ENCODE measurements at places on chromosomes 5 and 9.

- no peak for DNase-seq
These were observed 189.8 kb upstream of the TRIM32 start for GRCh38 chr9:116497095-116497890.

GRCh38 chr9:37229882-37230482, 109.6 kb downstream of the ZCCHC7 start:
- DNase-seq: no peak

DNA sequence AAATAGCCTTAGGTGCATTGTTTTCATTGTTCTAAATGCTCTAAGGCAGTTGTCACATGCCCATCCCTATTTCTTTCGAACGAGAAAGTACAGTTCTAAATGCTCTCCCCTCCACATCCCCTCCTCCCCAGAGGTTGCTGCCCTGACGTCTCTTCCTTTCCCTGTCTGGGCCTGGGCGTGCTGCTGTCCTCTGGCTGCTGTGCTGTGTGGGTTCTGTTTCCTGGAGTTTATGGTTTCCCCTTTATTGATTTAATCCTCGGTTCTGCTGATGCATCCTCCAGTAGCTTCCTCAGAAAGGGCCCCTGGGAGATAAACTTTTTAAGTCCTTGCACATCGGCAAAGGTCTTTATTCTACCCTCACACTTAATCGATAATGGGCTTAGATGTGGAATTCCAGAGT, 48.8 kb downstream of the MVB12B start:
- no peak for DNase-seq

- peak; percentile 83 for DNase-seq
These were observed 151.4 kb downstream of the HSD17B3 start for GRCh38 chr9:96150324-96151227.

DNA sequence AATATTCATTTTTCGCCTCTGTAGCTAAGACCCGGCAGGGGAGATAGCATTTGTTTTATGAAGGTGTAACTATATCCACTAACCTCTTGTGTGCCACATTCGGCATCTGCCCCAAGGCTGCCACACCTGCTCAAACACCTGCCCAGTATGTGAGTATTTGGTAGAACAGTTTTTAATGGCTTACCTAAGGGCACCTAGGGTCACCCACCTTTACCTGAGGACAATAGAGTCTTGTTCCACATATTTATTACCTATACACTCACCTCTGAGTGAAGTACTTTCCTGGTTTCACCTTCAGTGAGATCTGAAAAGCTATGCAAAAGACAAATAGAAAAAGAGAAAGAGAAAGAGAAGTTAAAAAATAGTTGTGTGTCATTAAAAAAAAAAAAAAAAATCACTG, 68.0 kb upstream of the PIP5K1B start:
- no peak for DNase-seq

DNA sequence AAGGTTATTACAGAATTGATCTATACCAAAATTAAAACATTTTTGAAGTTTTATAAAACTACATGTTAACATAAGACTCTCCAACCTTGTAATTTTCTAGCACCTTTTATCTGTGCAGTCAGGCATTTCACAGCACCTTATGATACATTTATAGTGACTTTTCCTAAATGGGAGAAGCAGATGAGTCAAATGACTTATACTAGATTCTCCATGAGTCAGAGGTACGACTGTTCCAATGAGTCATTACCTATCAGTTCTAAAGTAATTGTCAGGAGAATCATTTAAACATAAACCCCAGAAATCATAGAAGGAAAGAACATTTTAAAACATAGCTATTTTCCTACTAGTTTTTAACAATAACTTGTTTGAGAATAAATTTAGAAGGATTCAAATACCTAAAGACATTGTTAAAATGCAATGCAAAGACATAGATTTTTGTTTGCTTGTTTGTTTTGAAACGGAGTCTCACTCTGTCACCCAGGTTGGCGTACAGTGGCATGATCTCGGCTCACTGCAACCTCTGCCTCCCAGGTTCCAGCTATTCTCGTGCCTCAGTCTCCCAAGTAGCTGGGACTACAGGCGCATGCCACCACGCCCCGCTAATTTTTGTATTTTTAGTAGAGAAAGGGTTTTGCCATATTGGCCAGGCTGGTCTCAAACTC, 34.7 kb upstream of the DMXL1 start:
- DNase-seq: no peak

DNA sequence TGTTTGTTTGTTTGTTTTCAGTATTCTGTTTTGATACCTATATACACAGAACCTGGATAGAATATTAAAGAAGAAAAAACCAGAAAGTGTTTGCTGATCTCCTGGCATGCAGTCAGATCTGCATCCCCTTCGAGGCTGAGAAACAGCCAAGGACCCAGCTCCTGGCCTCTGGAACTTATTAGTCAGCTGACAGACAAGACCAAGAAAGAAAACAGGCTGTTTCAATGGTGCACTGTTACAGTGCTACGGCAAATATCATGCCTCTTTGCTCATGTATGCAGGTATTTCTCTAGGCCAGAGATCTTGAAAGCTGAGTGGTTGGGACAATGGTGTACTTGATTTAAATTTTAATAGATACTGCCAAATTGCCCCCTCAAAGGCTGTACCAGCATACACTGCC, 95.0 kb downstream of the C5orf15 start:
- DNase-seq: no peak

DNA sequence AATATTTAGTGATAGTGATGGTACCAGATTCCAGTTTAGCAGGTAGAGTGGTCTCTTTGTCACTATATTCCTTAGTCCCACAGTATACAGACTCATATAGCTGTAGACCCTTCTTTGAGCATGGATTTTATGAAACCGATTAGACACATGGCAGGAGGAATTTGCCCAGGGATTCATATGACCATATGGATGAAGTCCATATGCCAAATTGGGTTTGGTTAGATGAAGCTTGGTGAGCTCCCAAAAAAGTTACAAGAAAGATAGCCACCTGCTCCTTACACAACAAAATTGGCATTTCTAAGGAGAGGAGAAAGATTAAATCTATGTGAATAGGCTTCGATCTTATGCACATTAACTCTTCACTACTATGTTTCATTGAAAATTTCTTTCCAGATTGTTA, 211.4 kb downstream of the CWC27 start:
- DNase-seq: no peak

DNA sequence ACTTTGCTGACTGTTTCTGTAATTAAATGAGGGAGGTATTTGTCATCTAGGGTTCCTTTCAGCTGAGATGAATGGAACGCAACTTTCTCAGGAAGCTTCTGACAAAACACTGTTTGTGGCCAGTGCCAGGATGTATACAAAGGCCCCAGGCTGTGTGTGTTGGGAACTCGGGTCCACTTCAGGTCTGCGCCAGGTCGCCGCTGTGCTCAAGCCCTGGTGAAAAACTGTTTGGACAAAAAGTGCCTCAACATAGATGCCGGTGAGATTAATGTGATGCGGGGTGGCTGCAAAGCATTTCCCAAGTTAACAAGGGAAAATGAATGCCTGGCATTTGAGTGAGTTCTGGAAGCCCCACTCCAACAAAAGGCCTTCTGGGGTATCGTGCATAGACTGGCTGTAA, 156.4 kb downstream of the GABBR2 start:
- DNase-seq: no peak

DNA sequence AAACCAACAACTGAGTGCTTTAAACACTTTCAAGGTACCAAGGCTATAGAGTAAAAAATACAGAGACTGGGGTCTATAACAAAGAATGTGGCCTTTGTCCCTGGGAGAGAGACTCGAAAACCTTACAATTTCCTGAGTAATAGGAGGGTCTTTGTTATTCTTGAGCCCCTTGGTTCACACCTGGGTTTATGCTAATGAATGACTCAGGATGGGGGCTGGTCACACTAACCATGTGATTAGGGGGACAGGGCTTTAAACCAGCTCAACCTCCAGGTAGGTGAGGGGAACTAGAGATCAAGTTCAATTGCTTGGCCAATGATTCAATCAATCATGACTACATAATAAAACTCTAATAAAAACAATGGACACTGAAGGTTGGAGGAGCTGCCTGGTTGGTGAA, 50.2 kb downstream of the PLPP1 start:
- no peak for DNase-seq
